Activated CD4-positive, alpha-beta T cell treated with anti-CD3 and anti-CD28 coated beads, Interleukin-2, amount 50 U/mL, for 48 hours (primary cell): ENCODE measurements at places on chromosomes 2 and 18.

- DNase-seq = no peak
Observed at GRCh38 chr2:187959821-187960220, 331.9 kb upstream of the GULP1 start.

DNA sequence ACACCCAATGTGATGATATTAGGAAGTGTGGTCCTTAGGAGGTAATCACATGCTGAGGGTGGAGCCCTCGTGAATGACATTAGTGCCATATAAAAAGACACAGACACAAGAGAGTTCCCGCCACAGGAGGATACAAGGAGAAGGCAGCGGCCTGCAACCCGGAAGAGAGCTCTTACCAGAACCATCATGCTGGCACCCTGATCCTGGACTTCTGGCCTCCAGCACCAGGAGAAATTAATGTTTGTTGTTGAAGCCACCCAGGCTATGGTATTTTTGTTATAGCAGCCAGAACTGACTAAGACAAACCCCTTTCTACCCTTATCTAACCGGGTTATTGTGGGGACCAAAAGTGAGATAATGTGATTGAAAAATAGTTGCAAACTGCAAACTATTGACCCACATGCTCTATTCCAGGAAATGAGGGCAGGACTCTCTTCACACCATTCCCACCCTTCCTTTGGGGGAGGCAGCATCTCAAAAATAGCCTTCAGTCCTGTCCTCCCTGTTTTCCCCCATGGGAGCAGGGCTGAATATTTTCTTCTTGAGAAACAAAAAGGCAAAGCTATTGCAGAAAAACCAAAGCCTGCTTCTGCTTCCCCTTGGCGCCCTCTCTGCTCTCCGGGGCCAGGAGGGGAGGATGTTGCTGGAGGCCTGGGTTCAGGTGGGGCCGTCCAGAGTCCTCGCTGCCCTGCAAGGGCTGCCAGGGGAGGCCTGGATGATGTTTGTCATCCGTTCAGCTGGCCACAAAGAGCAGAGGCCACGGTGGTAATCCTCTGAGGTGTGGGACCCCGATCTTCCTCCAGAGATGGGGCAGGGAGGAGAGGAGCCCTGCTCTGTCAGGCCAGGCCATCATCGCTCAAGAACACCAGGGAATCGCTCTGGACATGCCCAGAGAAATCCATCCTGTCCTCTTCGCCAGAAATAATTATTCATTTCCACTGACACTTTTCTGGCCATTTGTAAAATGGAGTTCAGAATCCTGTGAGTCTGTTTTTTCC, 73.8 kb upstream of the HAAO start:
- DNase-seq = no peak

GRCh38 chr2:65357959-65358294, 74.5 kb downstream of the SPRED2 start:
- no peak for DNase-seq

GRCh38 chr18:13276530-13277520, 58.3 kb downstream of the LDLRAD4 start:
- DNase-seq = peak; percentile 49

- DNase-seq = peak; percentile 16
Observed at GRCh38 chr18:5197032-5197434, at the start of gene AKAIN1. Gene AKAIN1, minus strand, starts transcription at chr18:5197257. Its CDS starts 204 bp downstream, at chr18:5197053.

DNA sequence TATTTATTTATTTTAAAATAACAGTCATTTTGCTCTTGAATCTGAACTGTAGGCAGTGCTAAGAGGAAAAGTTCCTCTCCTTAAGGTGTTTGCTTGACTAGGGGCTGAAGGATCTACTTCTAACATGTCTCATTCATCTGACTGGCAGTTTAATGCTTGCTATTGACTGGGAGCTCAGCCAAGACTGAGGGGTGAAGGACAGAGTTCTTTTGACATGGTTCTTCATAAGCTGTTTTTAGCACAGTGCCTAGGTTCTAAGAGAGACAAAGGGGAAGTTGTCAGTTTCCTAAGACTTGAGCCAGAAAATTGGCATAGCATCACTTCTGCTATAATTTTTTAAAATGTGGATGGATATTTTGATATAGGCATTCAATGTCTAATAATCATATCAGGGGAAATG, 73.0 kb downstream of the COMMD1 start:
- no peak for DNase-seq

GRCh38 chr2:71129902-71130151, 202 bp downstream of the MCEE start:
- no peak for DNase-seq

- DNase-seq = no peak
Observed at GRCh38 chr2:2762913-2763312, 431.8 kb upstream of the MYT1L start.

- no peak for DNase-seq
Observed at GRCh38 chr18:45494811-45495210, 120.5 kb upstream of the SLC14A2 start.
